ENCODE measurements at places on chromosomes 12 and 14. TPM values are rescaled to one million over a fixed set of nuclear protein-coding genes. Genes with fewer than 3 reads are reported as not detected.

FSCB gene
- not detected for total RNA-seq

WNT5B gene
- total RNA-seq, result 2.1 TPM

SDR9C7 gene
- not detected for total RNA-seq

GALNT16 gene
- 70.5 TPM for total RNA-seq

SIX6 gene
- not detected for total RNA-seq

LAG3 gene
- not detected for total RNA-seq

AQP5 gene
- 0.41 TPM for total RNA-seq

TBPL2 gene
- not detected for total RNA-seq

STYX gene
- total RNA-seq, result 13.3 TPM

ESRRB gene
- total RNA-seq, result 16.9 TPM

AMDHD1 gene
- total RNA-seq, result 0.47 TPM

FGF23 gene
- total RNA-seq, result not detected

CACNA1C gene
- 137 TPM for total RNA-seq

CNTN1 gene
- total RNA-seq, result 0.11 TPM

ZNF891 gene
- total RNA-seq, result 1.1 TPM

PEX5 gene
- 33.5 TPM for total RNA-seq

GARIN6 gene
- total RNA-seq, result not detected

HOXC9 gene
- total RNA-seq, result not detected

FIGNL2 gene
- total RNA-seq, result 0.30 TPM

TDRD9 gene
- total RNA-seq, result 4.8 TPM

GPRC5D gene
- not detected for total RNA-seq

SYT1 gene
- 0.30 TPM for total RNA-seq

BHLHE41 gene
- 33.4 TPM for total RNA-seq

CD163 gene
- total RNA-seq, result 44.7 TPM

All from left ventricle myocardium inferior (tissue), 1 donor.